ENCODE measurements at places on chromosomes 12 and 14.

DNA sequence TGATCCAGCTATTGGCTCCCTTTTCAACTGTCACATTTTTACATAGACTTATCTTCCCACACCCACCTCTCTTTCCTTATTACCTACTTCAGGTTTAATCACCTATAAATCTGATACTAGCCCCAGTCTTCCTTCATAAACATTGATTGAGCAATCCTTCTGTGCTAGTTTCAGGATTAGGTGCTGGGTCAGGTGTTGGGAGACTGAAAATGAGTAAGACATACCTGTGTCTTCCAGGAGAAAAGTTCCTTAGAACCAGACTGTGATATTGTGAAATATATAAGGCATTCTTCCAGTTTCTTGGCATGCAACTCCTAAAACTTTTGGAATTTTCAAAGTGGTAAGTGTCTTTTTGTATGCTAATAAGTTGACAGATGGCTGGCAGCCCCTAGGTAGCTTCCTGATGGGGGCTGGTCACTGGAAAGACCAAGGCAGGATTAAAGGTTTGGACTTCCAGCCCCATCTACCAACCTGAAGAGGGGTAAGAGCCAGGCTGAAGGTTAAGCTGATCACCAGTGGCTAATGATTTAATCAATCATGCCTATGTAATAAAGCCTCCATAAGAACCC, 4.6 kb downstream of the ANO6 start:
- no peak for DNase-seq

DNA sequence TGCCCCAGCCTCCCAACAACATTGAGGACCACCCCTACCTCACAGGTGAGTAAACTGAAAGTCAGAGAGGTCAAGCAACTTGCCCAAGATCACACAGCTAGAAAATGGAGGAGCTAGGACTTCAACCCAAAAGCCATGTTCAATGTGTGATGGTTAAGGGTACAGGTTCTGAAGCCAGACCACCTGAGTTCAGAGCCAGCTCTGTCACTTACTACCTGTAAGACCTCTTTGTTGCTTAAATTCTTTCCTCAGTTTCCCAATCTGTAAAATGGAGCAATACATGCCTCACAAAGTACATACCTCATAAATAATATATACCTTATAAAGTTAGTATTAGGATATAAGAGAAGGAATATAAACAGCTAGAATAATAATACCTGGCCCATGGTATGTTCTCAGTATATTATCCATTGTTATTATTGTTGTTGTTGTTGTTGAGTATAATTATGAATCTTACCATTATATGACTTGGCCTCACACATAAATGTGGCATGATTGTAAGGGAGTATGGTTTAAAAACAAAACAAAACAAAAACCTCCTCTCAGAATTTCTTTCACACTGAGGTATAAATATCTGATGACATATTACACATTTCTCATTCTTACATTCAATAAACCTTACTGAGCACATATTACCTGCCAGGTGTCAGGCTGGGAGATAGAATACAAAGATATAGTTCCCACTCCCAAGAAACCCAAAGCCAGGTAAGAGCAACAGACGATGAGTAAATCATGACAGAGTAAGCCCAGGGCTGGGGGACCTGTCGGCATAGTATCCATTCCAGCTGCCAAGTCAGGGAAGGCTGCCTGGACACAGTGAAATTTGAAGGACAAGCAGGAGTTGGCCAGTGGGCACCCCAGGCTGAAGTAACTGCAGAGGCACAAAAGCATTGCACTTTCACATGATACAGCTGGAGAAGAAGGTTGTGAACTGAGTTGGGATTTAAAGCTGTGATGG, 19.6 kb downstream of the CMKLR1 start:
- no peak for DNase-seq

- DNase-seq: no peak
These were observed 6.1 kb upstream of the ASIC1 start for GRCh38 chr12:50051101-50051806.

DNA sequence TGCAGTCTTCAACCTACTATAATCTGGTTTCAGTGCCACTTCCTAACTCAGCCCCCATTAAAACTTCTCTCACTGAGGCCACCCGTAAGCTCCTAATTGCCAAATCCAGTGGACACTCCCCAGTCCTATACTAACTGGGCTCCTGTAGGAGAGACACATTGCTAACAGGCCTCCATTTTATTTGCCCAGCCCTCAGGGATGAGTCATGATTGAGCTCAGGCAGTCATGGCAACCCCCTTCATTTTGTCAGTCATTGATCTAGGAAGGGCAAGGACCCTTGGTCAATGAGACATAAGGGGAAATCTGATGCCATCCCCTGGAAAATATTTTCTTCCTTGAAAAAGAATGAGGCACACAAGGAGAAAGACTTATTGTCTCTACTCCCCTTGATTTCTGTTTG, 70.1 kb upstream of the HIF1A start:
- DNase-seq: no peak

DNA sequence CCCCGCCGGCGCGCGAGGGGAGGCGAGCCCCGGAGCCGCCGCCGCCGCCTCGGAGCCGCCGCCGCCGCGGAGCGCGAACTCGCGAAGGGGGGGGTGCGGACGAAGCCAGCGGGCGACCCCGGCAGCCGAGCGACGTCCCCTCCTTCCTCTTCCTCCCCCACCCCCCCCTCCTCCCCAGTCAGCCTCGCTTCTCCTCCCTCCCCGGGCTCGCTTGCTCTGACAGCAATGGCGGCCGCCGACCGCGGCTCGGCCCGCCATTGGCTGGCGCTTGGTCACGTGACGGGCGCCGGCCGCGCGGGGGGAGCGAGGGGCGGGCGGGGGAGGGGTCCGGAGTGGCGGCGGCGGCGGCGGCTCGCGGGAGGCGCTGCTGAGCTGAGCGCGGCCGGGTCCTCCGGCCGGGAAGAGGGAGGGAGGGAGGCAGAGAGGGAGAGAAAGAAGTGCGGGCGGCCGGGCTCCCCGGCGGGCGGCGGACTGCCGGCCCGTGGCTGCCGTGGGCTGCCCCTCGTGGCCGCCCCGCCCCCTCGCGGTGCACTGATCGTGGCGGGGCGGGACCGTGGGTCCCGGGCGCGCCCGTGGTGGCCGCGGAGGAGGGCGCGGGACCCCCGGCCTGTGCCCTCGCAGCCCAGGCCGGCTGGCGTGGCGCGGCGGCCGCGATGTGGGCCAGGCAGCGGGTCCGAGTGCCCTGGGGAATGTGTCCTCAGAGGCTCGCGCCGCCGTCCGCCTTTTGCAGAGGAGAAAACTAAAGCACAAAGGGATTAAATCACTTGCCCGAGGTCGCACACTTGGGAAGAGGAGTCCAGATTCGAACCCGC, at the start of gene MED13L:
Gene MED13L (minus strand): TSS at position 227 of the 812 bp plus-strand sequence. CDS start 562 bp downstream, outside the sequence.
- DNase-seq: peak; percentile 99

DNA sequence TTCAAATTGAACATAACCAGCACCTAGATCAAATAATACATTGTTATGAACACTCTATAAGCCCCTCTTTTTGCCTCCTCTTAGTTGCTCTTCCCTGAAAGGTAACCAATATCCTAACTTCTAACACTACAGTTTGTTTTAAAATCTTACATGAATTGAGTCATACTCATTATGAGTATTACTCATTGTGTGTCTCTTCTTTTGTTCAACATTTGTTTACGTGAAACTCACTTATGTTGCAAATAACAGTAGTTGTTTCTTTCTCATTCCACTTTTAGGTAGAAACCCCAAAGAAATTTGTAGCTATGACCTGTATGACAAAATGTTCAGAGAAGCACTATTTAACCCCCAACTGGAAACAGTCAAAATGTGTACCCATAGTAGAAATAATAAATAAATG, 6.6 kb downstream of the LRRC9 start:
- DNase-seq: no peak

DNA sequence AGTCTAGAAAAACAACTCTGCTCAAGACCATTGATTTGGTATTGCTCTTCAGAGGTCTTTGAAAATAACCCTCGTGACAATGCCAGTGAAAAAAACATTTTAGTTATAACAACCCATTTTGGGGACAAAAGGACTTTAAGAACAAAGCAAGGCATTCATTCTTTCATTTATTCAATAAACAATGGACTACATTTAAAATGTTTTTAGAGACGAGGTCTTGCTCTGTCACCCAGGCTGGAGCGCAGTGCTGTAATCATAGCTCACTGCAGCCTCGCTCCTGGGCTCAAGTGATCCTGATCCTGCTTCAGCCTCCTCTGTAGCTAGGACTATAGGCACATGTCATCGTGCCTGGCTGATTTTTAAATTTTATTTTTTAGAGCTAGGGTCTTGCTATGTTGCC, 7.7 kb upstream of the KICS2 start:
- no peak for DNase-seq

- DNase-seq: no peak
These were observed 4.1 kb downstream of the ZFYVE21 start for GRCh38 chr14:103719751-103720150.

- no peak for DNase-seq
These were observed 4.8 kb downstream of the FAM222A start for GRCh38 chr12:109718390-109718789.

DNA sequence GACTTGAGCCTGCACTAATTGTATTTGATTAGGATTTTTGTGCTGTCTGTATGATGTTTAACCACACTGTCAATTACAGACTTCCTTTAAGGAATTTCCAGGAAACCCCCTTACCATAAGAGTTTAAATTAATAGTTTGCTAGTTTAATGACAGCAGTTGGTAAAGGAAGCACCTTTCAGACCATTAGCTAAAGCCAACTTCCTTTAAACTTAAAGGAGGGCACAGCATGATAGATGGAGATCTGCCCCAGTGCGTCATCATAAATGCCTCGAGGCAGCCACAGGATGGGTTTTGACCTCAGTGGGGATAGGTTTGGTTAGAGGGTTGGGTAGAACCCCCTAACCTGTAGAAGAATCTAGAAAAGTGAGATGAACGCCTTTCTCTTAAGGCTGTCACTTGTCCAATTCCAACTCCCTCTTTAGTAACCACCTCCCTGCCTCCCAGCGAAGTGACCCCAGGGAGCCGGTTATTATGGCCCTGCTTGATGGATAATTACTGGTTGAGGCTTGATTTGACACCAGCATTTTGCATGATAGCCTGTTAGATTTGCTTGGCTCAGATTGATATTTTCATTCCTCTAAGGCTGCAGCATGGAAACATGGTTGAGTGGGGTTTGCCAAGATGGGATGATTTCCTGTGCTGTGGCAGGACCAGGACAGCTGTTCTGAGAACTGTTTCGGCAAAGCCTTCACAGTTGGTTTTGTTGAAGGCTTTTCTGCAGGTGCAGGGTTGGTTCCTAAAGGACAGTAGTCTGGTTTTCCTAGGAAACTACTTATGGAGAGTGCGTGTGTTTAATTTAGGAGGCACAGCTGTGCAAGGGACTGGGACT, 62.7 kb downstream of the CHST11 start:
- DNase-seq: no peak

- DNase-seq: no peak
These were observed 402.3 kb downstream of the NUAK1 start for GRCh38 chr12:105736498-105736897.

DNA sequence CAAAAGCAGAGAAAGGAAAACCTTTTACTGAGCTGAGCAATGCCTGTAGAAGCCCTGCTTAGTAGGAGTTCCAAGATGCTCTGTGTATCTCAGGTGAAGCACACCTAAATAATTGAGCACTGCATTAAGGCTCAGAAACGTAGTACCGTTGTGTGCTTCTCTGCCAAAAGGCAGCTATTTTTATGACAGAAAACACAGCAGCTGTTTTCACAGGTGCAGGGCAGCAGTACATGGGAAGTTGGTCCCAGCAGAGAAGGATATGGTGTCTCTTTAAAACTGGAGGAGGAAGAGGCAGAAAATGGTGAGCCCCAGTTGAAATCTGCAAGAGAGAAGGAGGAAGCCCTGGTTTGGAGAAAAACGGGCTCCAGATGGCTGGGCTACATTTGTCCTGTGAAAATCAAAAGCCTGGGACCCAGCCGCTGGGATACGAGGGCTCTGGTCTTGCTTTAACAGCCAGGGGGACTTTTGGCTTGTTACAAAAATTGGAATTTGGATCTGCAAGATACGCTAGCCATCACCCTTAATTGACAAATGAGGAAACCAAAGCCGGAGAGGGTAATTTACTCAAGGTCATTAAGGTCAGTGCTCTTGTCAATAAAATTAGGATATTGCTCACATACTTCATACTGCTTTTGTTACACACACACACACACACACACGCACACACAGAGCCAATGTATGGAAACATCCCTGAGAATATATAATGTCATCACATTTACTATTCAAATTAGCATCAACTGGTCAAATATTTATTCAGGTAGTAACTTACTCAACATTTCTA, 27.3 kb downstream of the SPRING1 start:
- DNase-seq: no peak

Measured in T47D (cell line).